Stimulated activated CD4-positive, alpha-beta T cell treated with anti-CD3 and anti-CD28 coated beads, Interleukin-1b, Interleukin-23, amount 100 ng/mL, for 1 hour (primary cell): ENCODE measurements at places on chromosomes 5 and 9.

DNA sequence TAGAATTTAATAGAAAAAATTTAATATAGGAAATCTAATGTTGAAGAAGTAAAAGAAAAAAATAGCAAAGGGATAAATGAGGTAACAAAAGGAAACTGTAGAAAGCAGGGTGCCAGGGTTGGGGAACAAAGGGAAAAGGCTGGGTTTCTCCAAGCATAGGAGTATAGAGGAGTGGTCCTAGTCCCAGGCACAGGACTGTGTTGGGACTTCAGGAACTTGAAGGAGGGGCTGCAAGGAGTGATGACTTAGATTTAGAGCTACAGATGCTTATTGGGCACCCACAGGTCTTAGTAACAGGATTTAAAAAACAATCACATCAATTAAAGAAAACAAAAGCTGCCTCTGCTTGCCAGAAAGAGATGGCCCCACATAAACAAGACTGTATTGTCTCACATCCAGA lies 396.5 kb upstream of the TNC start:
- no peak for DNase-seq

GRCh38 chr9:136471802-136472487 lies 10.9 kb downstream of the SEC16A start:
- no peak for DNase-seq

DNA sequence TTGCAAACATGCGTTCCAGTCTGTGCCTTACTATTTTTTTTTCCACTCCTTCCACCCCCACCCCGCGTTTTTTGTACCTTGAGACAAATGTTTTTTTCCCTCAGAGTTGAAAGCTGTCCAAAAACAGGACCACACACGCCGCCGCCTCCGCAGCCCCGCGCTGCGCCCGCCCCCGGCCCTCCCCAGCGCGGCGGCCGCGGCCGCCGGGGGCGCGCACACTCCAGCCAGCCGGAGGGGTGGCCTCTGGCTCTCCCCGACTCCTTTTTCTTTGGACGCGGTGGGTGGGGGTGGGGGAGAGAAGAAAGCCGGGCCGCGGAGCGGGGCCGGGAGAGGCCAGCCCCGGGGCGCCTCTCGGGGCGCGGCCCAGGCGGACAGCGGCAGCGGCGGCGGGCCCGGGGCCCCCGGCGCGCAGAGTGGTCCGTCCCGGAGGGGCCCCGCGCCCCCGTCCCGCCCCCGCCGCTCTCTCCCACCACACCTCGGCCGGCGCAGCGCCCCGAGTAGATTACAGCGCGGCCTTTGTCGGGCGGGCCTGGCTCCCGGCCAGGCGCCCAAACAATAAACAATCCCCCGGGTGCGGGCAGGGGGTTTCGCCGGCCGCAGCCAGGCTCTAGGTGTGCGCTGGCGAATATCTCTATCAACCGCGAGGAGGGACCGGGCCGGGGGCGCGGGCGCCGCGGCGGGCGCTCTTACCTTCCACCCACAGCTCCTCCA lies 10.9 kb downstream of the PTCH1 start:
- DNase-seq, result no peak

DNA sequence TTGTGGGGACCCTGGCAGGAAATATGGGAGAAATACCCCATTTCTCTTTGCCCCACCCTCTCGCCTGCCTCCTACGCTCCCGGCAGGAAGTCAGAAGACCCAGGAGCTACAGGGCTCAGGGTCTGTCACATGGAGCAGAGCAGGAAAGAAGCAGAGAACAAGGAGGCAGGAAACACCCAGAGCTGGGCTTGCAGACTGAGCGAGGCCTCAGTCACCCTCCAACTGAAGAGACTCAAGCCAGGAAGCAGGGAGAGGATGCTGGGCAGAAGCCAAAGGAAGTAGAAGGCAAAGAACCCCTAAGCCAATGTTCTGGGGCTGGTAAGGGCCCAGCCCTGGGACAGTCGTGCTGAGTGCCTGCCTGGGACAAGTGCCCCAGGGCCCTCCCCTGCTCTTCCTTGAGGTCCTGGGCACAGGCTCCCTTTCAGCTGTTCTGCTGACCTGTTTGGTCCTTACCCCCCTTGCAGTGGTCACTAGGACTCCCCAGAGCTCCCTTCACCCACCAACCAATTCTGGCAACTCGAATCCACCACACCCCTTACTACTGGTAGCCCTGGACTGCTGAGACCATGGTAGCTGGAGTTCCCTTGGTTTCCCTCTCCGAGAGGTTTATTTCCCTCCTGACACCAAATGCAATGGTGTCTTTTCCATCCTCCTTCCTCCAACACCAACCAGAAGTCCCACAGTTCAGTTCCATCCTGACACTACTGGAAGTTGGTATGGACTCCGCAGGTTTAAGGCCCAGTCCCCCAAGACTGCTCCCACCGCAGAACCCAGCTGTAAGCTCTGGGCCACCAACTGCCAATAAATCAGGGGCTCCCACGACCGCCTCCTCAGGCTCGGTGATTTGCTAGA lies 157.5 kb downstream of the COL23A1 start:
- no peak for DNase-seq

GRCh38 chr5:1732238-1732941 lies 67.2 kb downstream of the MRPL36 start:
- DNase-seq, result no peak

- no peak for DNase-seq
Measured at GRCh38 chr5:64925123-64925522, 156.4 kb downstream of the CWC27 start.

DNA sequence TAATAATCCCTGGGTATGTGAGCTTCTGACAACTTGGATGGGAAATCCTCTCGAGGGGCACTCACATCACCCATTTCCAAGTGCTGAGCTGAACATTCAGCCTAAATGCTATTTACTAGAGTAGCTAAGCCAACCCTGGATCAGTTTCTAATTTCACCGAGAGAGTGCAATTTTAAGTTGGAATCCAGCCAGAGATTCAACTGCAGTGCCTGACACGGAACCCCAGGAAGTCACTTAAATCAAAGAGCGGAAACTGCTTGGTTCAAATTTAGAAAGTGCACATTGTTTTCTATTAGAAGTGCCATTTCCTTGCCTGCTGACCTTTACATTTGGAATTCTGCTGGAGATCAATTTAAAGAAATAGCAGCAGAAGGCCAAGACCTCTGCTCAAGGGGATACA lies 8.8 kb downstream of the SPRY4 start:
- DNase-seq, result no peak

DNA sequence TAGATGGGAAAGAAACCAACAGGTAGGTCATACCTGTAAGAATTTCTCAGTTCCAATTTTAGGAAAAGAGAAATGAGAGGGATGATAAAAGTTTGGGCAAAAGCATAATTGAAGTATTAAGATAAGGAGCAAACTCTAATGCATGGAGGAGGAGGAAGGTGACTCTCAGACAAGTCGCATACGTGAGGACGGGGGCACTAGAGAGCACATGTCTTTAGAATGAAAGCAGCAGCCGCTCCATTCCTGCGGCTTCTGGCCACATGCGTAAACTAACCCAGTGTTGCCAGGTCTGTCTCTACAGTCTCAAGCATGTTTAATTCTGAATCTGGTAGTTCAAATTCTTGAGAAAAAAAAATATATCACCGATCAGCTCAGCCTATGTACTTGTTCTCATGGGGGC lies 371.5 kb upstream of the SLC30A5 start:
- DNase-seq, result no peak

GRCh38 chr5:140391312-140391711 lies 10.3 kb upstream of the ANKHD1 start:
- DNase-seq, result no peak

- DNase-seq, result no peak
Measured at GRCh38 chr9:74946686-74947085, 6.0 kb downstream of the C9orf40 start.

DNA sequence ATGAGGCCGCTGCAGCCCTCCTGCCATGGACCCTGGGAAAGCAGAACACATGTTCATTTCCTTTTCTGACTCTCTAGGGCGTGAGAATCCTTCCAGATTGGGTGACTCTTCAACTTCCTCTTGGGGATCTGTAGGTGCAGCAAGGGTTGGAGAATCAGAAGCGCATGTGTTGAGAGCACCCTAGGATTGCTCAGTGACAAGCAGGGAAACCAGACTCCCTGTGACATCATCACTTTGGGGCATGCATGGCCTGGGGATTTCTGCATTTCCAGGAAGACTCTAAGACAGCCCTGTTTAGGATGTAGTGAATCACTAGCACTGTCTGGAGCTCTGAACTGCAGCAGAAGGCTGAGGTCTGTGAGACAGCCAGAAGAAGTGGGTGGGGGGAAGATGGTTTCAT lies 15.1 kb upstream of the LCP2 start:
- DNase-seq, result no peak

DNA sequence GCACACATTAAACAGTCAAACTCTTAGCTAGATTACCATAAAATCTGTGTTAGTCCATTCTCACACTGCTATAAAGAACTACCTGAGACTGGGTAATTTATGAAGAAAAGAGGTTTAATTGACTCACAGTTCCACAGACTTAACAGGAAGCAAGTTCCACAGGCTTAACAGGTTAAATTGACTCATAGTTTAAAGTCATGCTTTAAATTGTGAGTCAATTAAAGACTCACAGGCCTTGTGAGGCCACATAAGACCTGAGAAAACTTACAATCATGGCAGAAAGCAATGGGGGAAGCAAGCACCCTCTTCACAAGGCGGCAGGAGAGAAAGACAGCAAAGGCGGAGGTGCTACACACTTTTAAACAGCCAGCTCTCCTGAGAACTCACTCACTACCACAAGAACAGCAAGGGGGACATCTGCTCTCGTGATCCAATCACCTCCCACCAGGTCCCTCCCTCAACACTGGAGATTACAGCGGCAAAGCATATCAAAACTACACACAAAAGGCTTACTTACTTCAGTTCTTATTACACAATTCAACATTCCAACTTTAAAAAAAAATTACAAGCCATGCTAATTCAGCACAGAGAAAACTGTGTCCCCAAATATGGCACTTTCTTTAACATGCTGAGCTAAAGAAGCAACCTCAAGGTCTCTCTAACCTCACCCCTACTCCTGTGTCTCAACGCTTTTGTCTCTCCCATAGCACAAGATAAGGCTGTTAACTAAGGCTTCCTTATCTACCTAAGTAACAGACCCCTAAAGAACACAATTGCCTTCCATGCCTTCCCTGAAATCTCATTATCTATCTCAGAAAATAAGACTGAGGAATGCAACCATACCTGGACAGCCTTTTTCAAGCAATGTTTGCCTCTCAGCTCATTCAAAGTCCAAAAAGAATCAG lies 805.1 kb downstream of the NR2F1-AS1 start:
- no peak for DNase-seq

GRCh38 chr5:127056896-127057295 lies 16.4 kb downstream of the C5orf63 start:
- DNase-seq, result no peak

DNA sequence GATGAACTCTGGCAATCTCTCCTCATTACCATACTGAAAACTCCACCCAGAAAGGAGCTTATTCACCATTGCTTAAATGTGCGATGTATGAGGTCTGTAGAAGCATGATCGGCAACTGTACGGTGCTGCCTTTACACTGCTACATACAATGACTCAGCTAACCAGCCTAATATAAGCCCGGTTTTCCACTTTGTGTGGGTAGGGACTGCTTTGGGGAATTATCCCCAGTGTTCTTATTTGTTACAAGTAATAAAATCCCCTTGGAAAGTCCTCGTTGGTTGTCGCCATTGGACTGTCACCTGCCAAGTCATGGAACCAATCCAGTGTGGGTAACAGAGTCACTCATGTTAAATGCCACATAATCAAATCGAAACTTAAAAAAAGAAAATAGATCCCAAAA lies 23.5 kb upstream of the TENT2 start:
- no peak for DNase-seq

DNA sequence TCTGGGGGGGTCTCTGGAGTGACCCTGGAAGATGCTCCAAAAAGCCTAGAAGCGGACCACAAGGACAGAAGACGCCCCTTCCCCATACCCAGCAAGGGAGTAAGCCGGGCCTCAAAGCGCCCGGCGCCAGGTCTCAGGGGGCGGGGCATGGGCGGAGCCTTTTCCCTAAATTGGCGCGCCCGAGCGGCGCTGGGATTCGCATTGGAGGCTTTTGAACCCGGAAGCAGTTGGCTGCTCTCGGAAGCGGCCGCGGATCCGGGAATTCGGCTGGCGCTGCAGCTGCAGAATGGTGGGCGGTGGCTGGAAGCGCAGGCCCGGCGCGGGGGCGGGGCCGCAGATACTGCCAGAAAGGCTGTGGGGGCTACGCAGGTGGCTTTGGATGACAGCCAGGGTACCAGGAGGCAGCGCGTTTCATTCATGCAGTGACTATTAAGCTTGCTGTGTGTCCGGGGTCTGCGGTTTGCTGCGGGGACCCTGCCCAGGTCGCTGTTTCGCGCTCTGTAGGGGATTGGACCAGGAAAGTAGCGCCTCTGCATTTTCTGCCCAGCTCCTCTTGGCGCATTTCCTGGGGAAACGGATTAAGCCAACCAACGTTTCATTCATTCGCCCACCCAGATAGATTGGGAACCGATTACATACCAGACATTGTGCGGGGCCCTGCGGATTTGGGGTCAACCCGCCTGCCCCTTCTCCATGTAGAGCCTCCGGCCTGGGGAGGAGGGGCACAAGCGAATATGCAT lies 83.0 kb upstream of the FREM1 start:
- DNase-seq, result no peak

- DNase-seq, result no peak
Measured at GRCh38 chr5:178419196-178419595, 171.0 kb downstream of the COL23A1 start.

- no peak for DNase-seq
Measured at GRCh38 chr5:160978944-160979343, 126.9 kb upstream of the ATP10B start.
